ENCODE measurements at places on chromosomes 3 and 15.

GRCh38 chr3:36210840-36211651, 169.3 kb upstream of the STAC start:
- no peak for DNase-seq

DNA sequence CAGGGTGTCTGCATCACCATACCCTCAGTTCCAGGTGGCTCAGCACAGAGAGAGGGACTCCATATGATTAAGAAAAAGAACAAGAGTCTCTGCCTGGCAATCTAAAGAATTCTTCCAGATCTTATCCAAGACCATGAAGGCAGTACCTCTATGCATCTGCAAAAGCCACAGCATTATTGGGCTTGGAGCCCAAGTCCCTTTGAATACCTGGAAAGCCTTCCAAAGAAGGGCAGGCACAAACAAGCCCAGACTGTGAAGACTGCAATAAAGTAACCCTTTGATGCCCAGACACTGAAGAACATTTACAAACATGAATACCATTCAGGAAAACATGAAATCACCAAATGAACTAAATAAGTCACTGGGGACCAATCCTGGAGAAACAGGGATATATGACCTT, 60.9 kb upstream of the DIPK2A start:
- no peak for DNase-seq

DNA sequence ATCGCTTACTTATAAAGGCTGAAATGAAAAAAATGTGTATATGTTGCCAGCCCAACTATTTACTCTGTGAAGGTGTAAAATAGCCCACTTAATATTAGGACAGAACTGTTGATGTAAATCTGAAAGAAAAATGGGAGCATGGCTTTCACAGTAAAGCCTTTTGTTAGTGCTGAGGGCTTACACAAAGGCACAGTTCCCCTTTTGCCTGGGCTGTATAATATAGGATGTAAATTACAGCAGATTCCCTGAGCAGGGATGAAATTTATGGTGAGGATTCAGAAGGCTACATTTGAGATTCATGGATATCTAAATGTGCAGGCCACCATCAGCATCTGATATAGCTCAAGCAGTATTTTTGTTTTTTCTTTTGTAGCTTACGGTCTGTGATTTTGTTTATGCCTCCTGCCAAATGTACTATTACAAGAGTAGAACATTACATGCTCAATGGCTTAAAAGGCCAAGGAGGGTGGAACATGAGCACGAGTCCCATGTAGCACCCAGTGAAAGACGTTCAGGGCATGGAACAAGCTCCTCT, 109.1 kb upstream of the ATP10A start:
- DNase-seq = no peak

- DNase-seq = no peak
Observed at GRCh38 chr3:33008282-33008681, 56.8 kb downstream of the CCR4 start.

DNA sequence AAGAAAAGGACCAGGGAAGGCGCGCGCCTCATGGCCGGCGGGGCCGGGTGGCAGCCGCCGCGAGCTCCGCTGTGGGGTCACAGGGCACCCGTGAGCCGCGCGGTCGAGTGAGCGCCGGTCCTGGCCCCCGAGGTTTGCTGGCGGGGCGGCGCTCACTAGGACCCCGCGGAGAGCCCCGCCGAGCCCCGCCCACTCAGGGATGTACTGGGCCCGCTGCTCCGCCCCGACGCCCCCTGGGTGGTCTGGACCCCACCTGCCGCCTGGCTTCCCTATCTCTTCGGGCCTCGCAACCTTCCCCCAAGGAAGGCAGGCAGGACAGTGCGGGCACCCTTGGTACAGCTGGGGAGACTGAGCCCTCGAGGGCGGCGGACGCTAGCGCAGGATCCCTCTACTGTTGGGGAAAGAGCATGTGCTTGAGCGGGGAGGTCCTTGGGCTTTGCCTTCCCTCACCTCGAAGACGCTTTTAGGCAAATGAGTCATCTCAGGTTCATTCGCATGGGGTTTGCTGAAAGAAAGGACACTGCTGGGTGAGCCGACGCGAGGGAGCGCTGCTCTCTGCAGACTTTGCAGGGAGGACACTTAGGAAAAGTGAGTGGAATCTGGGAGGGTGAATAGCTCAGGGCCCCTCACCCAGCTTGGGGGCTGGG, at the start of gene CHRNB4:
Gene CHRNB4, minus strand, starts transcription at position 109 of the 647 bp plus-strand sequence. Its CDS starts 77 bp downstream, at position 32.
- no peak for DNase-seq

GRCh38 chr3:19154693-19155250, 6.5 kb downstream of the KCNH8 start:
- DNase-seq = no peak

DNA sequence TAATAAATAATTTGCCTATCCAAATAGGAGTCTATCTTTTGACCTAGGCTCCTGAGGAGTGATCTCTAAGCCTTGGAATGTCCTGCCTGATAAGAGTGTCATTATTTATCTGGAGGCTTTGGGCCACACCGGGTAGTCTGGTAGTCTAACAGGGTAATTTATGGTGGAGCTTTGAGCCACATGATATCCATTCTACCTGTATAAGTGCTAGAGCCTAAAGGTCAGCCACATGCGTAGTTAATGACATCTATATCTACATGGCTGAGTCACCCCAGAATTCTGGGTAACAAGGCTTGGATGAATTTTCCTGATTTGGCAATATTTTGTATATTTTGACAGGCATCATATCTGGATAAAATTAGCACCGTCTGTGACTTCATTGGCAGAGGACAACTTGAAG, 681.4 kb downstream of the MCTP2 start:
- no peak for DNase-seq

DNA sequence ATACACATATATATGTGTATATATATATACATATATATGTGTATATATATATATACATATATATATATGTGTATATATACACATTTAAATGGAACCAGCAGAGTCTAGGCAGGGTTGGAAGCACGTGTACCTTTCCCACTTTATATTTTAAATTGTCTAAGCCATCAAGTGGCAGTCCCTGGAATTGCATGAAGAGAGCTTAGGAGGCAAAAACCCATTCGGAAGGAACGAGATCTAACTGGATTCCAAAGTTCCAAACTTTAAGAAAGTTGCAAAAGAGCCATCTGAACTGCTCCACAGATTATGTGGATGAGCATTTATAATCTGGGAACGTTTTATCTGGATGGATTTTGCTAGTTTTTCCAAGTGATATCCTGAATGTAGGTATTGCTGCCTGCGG, 186.5 kb downstream of the FOXP1 start:
- DNase-seq = no peak

DNA sequence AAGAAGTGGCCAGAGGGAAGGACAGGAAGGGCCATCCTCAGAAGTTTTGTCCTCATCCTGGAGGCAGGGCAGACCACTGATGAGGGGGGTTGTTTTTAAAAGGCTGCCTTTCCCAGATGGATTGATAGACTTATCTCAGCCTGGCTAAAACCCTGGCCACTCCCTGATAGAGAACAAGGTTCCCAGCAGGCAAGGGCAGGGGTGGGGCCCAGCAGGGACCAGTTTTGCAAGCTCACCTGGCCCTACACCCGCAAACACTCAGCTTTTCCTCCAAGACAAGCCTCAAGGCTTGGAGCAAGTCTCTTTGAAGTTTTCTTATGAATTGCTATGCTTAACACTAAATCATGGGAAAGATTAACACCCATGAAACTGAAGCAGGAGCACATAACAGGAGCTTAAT, 9.1 kb downstream of the LIPC start:
- no peak for DNase-seq

DNA sequence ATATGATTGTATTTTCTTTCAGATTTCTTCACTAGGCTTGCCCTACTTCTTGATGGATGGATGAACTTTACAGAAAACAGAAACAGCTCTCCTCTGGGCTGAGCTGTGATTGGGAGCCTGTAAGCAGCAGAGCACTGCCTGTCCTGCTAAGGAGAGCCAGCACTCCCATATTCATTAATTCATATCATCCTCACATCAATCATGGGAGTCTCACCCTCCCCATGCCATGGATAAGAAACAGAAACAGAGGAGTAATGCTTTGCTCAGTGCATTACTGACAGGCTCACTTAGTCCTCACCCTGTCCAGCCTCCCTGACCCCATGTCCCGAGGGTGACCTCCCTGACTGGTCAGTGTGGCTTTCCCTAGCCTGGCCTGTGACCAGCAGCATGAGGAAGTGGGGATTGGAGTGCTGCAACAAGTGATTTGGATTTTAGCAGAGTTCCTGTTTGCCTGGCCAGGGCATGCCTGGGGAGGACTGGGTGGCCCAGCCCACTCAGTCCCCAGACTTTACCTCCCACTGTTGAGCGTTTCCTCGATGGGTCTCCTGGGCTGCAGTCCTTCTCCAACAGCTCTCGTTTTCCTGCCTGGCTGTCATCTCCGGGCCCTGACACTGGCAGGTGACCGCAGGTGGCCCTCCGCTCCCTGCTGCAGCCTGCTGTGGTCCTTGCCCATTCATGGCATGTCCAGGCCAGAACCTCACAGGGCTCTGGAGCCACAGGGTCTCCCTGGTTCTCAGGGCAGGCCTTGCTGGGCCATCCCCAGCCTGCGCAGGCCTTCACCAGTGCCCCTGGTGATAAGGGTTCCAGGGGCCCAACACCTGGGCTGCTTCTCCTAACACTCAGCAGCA, 1.3 kb upstream of the TMIE start:
- no peak for DNase-seq

- no peak for DNase-seq
Observed at GRCh38 chr3:43162230-43163084, 56.6 kb upstream of the POMGNT2 start.

DNA sequence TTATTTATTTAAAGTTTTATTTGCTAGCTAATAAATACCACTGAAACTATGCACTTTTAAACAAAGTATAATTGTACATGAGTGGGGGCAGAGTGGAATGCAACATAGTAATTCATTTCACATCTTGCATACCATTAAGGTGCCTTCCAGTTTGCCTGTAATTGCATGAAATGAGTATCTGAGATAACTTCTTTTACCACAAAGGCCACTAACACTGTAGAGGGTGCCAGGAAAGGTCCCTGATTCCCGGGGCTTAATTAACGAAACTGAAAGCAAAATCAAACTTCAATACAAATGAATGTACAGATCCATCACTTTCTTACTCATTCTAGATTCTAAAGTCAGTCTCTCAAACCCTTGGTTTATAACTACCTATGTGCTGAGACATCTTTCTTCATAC, 2.1 kb downstream of the CD47 start:
- no peak for DNase-seq

DNA sequence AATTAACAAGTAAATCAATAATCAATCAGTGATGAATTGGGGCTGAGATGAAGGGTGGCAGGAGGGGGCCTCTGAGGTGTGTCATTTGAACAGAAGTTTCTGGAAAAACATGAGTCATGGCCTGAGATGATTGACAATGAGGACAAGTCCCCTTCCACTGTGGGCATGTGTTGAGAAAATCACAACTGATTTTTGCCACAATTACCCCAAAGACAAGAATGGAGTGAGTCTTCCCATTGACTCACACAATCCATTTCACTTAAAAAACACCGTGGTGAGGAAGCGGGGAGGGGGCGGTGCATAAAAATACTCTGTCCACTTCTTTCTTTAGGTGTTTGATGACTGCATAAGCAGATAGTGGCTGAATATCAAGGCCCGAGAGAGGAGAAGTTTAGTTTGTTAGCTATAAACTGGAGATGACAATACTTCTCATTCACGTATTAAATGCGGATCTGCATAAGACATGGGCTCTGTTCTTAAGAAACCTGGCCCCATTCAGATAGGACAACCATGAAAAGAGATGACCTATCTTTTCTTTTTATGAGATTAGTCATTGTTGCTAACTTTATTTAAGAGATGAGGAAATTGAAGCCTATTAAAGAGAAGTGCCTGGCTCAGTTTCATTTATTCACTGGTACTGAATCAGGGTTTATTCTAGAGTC, 34.7 kb downstream of the SHC4 start:
- no peak for DNase-seq

GRCh38 chr15:58383876-58384275, 47.9 kb upstream of the LIPC start:
- no peak for DNase-seq

GRCh38 chr3:111173328-111173900, 101.8 kb downstream of the NECTIN3 start:
- no peak for DNase-seq

- no peak for DNase-seq
Observed at GRCh38 chr3:187069857-187070516, 69.3 kb downstream of the RPL39L start.

DNA sequence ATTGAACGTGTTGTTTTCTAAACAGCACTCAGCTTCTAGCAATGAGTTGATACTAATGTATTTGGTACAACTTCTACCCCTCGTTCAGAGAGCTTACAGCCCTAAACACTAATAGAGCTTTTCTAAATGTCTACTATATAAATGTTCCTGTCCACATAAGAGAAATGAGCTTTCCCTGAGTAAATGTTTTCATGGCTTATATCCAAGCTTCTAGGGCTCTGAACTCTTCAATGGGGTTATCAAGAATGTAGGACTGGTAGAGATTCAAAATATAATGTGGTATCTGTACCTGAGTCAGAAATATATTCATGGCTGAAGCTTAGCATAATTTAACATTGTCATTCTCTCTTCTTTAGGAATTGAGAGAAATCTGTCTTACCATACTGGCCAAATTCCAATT, 73.4 kb downstream of the SERPINI1 start:
- DNase-seq = no peak

DNA sequence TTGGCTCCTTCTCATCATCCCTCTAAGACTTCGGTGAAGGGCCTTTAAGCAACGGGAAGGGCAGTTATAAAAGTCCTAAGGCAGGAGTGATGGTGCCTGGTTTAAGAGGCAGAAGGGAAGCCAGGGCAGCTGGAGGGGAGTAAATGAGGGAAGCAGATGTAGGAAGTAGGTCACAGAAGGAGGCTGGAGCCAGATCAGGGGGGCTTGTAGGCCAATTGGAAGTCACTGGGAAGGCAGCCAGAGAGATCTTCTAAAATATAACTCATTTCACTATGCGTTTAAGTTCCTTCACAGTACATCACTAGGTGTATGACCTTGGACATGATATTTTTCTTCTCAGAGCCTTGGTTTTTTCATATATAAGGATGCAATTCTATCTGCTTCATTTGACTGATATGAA, 94.7 kb downstream of the MYH15 start:
- DNase-seq = no peak

DNA sequence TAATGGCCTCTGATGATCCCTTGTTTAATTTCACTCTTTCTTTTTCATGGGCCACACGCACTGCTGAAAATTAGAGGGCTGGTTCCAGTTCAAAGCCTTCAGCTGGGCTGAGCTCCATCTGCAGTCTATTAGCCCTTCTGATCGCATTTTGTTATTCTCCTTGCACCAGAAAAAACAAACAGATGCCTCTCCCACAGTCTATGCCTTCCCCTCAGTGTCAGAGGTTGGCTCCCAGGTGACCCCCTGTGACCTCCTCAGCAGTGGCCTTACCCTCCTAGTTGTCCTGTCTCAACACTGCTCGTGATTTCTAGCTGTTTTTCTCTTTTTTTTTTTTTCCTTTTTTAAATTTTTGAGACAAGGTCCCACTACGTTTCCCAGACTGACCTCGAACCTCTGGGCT, 77.1 kb upstream of the PRTG start:
- no peak for DNase-seq

- DNase-seq = no peak
Observed at GRCh38 chr3:102614021-102614569, 179.3 kb downstream of the ZPLD1 start.

- no peak for DNase-seq
Observed at GRCh38 chr3:138675393-138675792, 66.8 kb downstream of the FAIM start.

GRCh38 chr3:186915806-186916796, 14.2 kb upstream of the ST6GAL1 start:
- no peak for DNase-seq

Data from AG09319 (cell line).